ENCODE measurements at places on chromosomes 11 and 22.

- no peak for DNase-seq
Measured at GRCh38 chr22:38987171-38987895, 5.2 kb downstream of the APOBEC3B start.

DNA sequence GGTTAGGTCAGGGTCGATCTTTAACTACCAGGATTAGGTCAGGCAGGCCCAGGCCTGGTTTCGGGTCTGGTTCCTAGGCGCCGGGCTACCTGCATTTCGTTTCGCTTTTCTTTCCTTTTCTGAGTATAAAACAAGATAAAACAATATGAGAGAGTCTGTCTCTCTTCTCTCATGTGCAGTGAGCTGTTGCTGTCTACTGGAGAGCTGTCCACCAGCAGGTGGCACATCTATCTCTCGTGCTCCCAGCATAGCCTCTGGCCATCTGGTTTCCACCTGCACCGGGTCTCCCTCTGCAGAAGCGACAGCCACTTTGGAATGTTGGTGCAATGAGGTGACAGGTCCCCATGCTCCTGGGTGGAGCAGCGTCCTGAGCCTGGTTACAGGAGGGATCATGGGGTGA lies 27.6 kb downstream of the RIBC2 start:
- DNase-seq, result peak; percentile 64

DNA sequence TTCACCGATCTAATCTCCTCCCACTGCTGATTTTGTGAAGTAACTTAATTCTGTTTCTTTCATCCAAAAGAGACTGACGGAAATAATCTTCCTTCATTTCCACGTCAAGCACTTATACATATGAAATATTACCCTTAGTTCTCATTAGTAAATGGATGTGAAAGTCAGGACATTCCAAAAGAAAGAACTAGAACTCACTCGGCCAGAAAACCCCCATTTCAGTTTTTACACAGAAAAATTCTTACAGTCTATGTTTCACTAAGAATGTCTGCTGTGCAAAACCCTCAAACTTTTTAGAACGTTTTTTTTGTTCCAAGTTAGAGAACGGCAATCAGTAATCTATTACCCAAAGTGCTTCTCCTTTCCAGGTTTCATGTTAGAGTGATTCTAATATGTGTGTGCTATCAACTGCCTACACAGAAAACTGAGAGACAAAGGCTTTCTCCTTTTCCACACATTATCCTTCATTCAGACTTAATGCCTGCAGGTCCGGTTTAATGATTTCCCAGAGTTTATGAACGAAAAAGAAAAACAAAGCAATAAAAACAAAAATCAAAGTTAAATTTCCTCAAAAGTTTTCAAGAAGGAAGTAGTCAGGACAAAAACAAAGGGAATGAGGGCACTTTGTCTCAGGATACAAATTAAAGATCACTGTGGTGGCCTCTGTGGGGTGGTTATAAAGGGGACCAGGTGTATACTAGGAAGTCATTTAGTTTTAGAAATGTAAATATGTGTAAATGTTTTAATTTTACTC lies 11.3 kb upstream of the SESN3 start:
- no peak for DNase-seq

DNA sequence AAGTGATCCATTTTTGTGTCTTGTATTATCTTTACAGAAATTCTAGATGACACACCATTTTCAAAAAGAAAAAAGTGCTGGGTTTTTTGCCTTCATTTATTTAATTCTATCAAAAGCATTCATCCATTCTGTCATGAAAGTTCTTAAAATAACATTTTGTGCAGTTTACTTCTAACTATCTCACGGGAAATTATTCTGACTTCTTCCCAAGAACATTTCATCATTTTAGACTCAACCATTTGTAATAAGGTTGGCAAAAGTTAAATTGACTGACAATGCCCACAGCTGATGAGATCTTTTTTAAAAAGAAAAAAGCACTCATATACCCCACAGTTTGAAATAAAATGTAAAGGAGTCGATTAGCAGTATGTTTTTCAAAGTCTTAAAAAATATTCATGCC lies 68.5 kb downstream of the SBF2 start:
- DNase-seq, result peak; percentile 45

DNA sequence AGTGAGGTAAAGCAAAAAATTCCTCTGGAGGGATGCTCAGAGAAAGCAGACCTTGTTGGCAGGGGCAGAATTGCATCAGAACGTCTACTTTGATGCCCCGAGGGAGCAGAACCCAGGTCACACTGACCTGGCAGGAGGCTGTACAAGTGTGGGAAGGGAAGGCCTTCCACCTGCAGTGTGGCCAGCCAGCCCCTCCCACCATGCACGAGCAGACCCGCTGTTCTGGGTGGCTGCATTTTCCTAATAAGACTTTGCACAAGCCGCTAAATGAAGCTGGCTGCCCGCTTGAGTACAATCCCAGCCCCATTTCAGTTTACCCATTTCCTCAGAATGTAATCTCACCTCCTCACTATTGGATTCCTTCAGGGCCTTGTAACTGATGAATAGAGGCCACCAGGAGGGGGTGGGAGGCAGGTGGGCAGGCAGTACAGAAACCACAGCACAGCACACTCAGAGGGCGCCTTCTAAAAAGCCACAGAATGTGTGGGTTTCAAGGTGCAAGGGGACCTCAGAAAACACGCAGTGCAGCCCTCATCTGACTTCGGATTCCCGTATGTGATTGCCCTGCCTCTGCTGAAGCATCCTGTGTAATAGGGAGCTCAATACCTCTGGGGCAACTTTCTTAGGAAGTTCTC lies 316.6 kb downstream of the OPCML start:
- no peak for DNase-seq

DNA sequence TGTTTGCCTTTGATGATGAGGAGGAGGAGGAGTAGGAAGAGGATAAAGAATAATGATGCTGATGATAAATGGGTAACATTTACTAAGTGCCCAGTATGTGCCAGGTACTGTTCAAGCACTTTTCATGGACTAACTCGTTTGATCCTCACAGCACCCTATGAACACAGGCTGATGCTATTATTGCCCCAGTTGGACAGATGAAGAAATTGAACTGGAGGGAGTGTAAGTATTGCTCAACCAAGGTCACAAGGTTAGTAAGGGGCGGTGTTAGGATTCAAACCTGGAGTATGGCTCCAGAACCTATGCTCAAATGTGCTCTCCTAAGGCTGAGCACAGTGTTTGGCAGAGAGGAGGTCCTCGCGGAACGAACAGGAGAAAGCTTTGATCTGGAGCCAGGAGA lies 78.6 kb downstream of the SYN3 start:
- DNase-seq, result no peak

DNA sequence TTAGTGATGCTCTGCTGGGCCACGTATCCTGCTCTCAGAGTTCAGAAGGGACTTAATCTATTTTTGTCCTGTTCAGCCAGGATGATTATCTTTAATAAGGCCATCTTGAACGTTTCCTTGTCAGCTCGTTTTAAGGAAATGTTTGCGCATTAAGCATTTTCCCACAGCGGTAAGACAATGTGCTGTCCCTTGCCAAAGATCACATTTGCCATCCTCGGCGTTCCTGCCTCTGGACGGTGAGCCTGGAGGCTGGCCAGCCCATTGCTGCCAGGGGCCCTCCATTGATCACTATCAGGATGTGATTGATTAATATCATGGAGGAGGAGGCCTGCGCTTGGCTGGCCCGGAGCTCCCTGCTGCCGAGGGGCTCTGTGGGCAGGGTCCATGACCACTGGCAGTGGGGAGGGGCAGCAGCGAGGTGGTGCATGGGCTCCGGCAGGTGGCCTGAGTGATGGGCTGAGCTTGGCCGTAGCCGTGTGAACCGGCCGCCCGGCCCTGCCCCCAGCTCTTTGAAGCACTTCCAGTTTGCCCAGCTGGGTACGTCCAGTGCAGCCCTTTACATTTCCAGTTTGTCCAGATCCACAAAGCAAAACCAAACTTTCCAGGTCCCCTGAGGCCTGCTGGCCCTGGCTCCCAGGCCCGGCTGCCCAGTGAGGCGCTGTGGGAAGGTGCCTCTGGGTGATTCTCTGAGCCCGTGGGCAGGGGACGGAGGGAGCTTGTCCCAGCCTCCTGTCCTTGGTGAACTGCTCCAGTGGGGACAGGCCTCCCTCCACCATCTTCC lies 49.5 kb upstream of the SMIM38 start:
- no peak for DNase-seq

DNA sequence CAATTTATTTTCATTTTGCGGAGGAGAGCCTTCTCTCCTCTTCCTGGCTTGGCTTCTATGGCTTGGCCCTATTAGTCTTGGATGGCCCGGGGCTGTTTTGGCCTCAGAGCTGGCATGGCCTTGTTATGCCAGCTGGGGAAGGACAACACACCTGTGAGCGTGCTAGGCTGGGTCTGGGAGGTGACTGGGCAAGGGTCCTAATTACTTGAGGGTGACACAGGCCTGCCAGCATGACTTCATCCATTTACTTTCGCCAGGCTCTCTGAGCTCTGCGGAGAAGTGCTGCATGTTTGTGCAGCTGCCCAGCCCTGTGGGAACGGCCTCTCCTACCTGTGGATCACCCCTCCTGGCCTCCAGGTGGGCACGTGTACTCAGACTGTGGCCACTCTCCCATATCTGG lies 153.6 kb downstream of the SNX19 start:
- no peak for DNase-seq
